NCI-H2081 (cell line): ENCODE measurements at places on chromosomes 11 and 22.

GRCh38 chr11:36006556-36006955 lies 62.7 kb downstream of the LDLRAD3 start:
- no peak for DNase-seq

DNA sequence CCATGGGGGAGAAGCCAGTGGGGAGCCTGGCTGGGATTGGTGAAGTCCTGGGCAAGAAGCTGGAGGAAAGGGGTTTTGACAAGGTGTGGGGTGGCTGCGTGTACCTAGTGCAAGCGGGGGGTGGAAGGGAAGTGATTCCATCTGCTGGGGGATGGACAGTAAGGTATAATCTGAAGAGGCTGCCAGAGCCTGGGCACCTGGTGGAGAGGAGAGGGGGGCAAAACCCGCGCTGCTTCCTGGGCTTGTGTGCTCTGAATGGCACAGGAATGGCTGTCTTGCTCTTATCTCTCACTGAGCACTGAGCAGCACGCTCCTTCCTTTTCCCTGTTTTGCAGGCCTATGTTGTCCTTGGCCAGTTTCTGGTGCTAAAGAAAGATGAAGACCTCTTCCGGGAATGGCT lies 988 bp downstream of the BANF1 start:
- DNase-seq = no peak

DNA sequence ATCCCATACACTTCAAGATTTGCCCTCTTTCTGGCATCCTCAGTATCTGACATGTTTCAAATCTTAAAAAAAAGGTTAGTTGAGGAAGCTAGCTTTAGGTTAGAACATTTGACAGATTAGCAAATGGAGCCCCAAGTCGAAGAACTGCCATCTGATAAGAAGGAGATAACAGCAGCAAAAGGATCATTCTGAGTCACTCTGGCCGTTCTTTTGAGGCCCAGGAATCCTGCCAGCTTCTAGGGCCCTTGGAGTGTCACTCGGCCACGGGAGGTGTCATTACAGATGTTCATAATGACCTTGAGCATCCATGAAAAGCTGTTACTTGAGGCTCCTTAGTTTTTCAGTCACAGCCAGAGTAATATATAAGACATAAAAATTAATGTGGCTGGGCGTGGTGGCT lies 132.1 kb upstream of the RASSF10 start:
- no peak for DNase-seq

DNA sequence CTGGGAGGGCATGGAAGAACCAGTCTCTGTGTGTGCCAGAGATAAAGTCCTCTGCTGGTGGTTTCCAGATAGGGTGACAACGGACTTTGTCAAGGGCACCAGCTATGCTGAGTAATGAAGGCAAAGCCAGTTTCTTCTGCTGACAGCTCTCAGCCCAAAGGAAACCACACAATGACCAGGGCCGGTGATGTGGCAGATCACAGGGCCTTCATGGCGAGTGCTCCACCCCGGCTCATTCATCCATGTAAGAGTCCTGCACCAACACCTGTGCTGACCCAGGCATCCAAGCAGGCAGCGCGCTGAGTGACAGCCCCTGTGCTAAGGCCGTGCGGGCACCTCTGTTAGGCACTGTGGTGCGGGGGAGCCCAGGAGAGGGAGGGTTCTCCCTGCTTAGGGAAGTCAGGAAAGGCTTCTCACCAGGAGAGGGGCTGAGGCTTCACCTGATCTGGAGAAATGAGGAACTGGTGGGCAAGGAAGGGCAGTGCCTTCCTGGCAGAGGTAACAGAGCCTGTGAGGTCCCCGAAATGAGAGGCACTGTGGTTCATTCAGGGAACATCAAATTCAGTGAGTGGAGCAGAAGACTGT lies 33.8 kb downstream of the TP53I11 start:
- no peak for DNase-seq

DNA sequence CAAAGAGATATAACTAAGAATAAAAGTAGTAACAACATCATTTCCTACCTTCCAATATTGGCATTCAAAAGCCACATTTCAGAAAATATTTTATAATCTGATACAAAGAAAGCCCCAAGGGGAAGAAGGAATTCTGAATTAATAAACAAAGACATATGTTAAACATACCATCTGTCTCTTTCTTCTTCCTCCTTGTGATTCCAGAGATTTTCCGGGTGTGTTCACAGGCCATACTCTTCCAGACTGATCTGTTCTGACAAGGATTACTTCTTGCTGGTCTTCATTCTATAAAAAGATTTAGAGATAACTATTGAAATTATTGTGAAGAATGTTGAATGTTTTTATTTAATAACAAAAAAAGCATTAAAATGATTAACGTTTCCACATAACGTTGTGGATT lies 65.0 kb downstream of the CWF19L2 start:
- no peak for DNase-seq

GRCh38 chr11:70078781-70079616 lies 882 bp downstream of the ANO1 start:
- DNase-seq = no peak

GRCh38 chr11:126861796-126862459 lies 138.6 kb downstream of the KIRREL3 start:
- DNase-seq = no peak

DNA sequence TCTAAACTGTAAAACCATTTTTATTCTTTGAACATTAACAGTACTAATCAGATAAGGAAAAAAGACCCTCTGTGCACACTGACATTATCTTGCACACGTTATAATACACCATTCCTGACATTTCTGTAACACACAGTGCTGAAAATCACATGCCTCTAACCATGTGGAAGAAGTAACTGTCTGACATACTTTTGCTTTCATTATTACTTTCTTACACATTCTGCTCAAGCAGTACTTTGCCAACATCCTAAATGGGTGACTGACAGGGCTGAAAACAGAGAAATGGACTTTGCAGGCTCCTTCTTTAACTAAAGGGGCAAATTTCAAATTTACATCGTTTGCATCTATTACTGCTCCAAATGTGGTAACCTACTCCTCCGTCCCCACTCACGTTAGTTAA lies 22.8 kb upstream of the TP53AIP1 start:
- no peak for DNase-seq

DNA sequence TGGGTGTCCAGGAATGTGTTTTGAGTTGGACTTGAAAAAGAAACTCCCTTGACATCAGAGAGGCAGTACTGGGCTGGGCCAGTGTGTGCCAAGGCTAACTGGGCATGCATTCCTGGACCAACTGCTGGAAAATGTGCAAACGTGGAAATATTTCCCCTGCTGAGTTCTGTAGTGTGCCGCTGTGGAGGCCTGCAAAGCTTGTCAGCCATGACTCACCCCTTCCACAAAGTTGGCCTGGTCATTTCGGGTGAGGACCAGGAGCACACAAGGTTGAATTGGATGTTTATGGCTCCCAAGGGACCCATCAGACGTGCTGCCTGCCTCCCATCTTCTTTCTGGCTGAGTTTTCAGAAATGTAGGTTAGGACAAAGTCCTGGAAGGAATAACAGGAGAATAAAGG lies 513.1 kb downstream of the MIAT start:
- no peak for DNase-seq

DNA sequence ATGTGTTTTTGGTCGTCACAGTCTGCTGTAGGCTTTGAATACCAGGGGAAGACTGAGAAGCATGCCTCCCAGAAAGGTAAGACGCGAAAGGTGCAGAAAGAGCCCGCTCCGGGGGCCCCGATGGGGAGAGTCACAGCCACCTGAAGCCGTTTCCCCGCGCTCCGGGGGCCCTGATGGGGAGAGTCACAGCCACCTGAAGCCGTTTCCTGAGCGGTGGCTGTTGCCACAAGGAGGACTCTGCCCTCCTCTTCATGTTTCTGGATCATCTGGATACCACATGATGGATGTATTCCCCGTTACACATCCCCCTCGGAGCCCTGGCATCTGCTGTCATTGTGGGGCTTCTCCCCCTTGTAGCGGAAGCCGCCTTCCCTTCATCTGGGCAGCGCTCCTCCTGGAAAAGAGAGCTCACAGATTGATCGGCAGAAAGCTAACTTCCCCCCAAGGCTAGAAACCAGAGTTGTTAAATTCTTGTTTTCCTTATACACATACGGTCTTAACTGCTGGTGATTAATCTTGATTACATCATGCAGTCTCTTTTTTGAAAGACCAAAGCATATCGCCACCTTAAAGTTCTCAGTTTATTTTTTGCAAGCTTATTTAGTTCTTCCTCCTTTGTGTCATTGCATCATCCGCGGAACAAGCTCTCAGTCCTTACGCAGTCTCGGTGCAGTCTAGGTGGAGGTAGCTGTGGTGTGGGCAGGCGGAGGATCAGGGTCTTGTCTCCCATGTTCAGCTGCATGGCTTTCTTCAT lies 17.5 kb downstream of the CTTN start:
- no peak for DNase-seq
